Activated CD4-positive, alpha-beta T cell treated with anti-CD3 and anti-CD28 coated beads, Interleukin-2, amount 50 U/mL, for 24 hours (primary cell): ENCODE measurements at places on chromosomes 1 and 21.
A peak's percentile ranks its signal among the peaks of the same experiment; 100 is the strongest.

DNA sequence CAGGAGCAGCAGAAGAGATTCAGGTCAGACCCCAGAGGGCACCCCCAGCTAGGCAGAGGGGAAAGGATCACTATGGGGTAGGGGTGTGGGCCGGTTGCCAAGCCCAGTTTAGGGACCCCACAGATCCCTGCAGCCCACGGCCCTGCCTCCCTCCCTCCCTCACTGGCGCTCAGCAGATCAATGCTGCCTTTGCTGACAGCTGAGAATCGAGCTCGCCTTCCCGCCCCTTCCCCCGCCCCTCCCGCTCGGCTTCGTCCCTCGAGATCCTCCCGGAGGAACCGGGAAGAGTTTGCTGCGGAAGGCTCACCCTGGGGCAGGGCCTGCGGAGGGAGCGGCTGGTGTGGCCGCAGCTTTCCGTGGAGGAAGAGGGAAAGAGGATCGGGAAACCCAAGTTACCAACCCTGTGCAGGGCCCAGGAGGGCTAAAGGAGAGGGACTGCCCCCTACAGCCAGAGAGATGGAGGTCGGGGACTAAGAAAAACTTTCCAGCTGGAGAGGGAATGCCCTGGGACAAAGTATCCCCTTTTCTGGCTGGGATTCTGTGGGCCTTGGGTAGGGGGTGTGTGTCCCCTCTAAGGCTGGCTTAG, 1.1 kb upstream of the KCNQ4 start:
- no peak for DNase-seq

GRCh38 chr1:36525166-36525565, 42.5 kb upstream of the CSF3R start:
- no peak for DNase-seq

GRCh38 chr1:213264531-213264930, 213.5 kb downstream of the RPS6KC1 start:
- no peak for DNase-seq

DNA sequence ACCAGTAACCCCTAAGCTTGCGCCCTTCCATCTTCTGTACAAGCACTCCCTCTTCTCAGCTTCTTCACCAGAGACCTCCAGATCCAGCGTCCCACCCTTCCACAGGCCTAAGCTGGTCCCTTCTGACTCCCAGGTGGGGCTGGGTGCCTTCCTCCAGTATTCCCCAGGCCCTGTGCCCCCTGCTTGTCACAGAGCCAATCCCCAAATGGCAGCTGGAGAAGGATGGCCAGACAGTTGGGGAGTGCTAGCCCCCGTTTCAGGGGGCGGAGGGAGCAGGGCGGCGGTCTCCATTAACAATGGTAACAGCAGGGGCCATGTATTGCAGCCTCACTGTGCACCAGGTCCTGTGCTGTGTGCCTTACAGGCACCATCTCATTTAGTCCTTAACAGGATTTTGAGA, 85.7 kb downstream of the KCNN3 start:
- DNase-seq: no peak

- DNase-seq: no peak
Measured at GRCh38 chr1:113565621-113566020, 175.3 kb downstream of the MAGI3 start.

DNA sequence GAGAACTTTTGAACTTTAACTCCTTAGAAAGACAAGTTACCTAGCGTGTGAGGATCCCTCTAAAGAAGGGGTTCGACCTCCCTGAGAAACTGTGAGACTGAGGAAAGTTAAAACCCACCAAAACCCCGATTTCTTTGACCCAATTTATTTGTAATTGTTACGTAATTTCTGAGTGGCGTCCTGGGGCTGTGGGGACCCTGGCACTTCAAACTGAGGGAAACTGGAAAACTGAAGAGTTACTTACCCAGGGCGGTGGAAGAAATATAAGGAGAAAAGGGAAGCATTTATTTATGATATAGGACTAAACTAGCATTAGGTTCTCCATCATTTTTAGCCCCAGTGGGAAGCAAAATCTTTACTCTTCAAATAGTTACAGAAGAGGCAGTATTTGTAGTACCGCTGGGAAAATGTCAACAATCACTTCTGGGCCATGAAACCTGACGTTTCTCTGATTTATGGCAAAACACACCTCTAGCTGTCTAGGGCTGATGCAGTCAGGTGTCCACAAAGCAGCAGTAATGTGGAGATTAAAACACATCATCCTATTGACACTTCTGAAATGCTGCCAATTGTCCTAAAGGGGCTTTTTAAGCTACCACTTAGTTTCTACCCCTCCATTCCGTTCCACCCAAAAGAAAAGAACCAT, 430 bp downstream of the S100B start:
- DNase-seq: no peak

DNA sequence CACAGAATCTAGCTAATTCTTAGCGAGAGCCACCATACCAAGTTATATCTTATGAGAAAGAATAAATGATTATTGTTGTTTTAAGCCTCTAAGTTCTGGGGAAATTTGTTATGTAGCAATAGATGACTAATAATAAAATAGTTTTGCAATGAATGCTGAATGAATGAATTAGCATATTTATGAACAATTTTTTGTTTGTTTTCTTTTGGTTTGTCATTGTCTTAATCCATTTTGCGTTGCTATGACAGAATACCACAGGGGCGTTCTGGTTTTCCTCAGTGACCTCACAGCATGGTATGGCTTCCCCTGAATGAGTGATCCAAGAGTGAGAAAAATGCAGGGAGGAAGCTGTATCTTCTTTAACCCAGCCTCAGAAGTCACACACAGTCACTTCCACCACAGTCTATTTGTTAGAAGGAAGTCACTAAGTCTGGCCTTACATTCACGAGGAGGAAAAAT, 53.8 kb upstream of the HPDL start:
- no peak for DNase-seq

DNA sequence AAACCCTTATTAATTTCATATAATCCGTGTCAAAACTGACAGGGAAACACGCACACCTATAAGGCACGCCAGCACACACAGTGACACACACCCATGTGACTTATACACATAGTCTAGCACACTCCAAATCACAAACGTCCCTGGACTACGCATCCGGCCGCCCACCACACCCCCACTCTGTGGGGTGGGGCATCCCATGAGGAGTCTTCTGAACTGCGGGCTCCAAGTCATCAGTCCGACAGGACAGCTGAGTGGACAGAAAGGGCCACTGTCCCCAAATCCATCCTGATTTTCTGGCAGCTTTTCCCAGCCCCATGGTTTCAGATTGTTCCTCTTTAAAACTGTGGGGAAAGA, 829 bp downstream of the PEA15 start:
- DNase-seq: no peak

- DNase-seq: no peak
Measured at GRCh38 chr1:74357150-74357549, 122.0 kb downstream of the TNNI3K start.

DNA sequence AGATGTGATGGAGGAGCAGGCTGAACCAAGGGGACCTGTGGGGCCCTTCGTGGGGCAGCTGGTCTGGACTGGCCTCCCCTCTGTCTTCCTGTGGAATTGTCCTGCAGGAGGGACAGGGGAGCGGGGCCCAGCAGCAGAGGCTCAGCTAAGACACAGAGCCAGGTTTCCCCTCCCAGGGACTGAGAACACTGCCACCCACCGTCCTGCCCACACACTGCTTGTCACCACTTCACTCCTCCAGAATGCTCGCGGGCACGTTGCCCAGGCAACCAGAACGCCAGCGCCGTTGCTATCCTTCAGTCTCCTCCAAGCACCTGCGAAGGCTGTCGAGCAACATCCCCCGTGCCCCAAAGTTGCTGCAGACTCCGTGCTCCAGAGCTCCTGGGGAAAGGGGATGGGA, 46.4 kb downstream of the AJAP1 start:
- DNase-seq: no peak

DNA sequence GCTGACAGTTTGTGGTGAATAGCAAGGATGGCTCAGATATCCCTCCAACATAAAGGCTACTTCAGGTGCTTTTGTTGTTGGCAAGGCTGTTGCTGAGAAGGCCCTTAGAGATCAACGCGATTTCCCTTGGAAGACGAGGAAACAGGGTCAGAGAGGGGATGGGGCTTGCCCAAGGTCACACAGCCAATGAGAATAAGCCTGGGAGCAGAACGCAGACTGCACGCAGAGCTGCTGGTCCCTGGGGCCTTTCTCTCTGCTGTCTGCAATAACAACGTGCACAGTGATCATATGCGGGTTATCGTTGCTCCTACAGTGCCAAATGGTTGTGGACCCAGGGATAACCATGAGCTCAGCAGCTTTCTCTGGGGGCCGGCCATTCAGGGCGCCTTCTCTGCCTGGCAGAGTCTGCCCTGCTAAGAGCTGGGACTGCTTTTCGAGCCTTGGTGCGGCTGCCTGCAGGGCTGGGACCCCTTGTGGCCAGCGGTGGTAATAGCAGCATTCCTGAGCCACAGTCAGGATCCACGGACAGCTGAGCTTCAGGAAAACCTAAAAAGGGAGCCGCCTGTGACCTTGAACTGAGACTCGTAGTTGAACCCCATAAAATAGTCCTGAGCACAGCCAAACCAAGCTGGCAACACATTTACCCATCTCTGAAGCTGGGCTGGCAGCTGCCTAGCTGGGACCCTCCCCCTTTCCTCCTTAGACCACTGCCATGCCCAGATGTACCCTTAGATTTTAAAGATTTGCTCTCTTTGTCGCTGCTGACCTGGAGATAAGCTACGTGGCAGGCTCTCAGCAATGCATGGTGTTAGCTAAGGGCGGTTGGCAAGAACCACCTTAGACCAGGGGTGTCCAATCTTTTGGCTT, 39.8 kb downstream of the HTR6 start:
- DNase-seq: peak; percentile 32

DNA sequence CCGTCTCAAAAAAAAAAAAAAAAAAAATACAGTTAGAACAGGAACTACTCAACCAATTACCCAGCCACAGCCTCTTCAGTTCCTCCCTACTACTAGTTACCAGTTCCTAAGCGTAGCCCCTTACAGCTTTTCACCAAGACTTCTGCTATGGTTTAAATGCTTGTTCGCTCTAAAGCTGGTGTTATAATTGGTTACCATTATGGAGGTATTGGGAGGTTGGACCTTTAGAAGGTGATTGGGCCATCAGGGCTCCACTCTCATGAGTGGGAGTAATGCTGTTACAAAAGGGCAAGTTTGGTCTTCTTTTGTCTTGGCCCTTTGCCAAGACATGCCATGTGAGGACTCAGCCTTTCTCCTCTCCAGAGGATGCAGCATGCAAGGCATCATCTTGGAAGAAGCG, 3.0 kb upstream of the SMPDL3B start:
- DNase-seq: no peak

- DNase-seq: no peak
Measured at GRCh38 chr21:39908265-39908923, 41.2 kb downstream of the PCP4 start.

DNA sequence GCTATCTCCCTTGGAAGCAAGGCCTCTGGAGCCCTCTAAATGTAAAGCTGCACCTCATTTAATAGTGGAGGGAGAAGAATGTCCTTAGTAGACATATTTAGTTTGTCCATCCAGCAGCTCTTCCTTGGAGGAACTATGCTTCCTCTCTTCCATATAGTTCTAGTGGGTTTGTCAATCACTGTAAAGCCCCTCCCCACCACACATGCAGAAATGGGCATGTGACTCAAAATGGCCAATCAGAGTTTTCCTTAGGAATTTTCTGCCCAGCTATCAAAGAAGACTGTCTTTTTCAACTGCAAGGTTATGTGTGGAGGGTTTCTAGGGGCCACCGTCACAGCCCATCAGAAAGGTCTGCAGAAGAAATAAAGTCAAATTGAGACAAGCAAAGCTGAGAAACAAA, 175.5 kb downstream of the MIS18A start:
- DNase-seq: no peak

DNA sequence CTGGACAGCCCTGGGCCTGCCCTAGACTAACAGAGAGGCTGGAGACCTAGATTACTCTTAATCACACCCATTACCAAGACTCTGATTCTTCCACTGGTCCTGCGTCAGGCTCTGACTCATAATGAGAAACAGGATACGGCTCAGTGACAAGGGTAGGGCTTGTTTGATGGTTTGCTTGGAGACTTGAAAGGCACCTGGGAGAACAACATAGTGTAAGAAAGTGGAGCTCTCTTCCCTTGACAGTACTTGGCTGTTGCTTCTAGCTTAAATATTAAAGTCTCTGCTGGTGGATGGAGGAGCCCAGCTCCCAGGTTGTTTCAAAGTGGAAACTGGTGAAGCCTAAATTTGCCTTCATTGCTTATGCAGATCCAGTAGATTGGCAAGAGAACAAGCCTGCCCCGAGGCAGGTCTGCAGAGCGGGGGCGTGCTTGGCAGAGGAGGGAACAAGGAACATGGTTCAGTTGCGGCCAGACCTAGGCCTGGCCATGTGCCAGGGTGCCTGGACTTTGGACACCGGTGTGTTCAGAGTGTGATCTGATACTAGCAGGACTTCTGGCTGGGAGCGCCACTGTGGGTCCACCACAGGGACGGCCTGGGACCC, 480.6 kb downstream of the CAMTA1 start:
- DNase-seq: no peak

DNA sequence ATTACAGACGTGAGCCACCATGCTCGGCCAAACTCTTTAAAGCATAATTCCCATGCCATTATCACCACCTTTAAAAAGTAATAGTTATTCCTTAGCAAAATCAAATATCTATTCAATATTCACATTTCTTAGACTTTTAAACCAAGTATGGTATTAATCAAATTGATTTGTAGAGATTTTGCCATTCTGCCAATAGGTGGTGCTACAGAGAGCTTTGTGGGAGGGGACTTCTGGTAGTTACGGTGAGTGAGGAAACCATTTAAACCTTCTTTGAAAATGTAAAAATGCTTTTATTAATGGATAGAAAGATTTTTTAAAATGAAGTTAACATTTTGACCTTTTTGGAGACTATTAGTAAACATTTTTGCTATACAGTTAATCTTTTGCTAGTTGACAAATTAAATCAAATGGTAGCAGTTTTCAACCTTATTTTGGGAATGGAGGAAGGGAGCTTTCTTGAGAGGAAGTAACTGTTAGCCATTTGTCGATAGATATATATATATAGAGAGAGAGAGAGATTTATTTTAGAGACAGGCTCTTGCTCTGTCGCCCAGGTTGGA, 19.3 kb downstream of the IARS2 start:
- peak; percentile 22 for DNase-seq

DNA sequence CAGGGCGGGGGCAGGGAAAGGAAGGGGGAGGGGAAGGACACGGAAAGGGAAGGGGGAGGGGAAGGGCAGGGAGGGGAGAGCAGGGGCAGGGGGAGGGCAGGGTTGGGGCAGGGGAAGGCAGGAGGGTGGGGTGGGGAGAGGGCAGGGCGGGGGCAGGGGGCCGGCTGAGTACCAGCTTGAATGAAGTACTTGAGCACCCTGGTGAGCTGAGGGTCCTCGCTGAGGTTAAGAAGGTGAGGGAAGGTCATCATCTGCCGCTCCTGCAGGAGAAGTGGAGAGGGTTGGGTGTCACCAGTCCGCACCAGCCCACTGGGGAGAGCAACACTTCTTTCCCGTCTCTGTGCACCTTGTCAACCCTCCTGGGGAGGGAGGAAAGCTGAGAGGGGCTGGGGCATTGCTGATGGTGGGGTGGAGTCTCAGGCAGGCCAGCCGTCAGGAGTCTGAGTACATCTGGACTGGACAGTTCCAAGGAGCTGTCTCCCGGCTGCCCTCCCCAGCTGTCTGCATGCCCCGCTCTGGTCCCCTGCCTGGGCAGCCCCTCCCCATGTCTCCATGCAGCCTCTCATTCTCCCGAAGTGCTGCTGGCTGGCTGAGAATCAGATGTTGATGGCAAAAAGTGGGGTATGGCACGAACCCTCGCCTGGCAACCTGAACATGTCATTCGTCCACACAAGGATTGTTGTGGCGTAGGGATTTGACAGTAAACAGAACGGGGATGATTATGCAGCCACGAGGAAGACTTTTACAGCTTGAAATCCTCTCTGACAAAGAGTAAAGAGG, 70.0 kb downstream of the SCCPDH start:
- DNase-seq: no peak

- DNase-seq: no peak
Measured at GRCh38 chr1:86998280-86998679, 83.8 kb downstream of the HS2ST1 start.
